ENCODE measurements at places on chromosomes 6 and 20.

GRCh38 chr20:48794360-48794759, 33.4 kb downstream of the PREX1 start:
- no peak for DNase-seq

DNA sequence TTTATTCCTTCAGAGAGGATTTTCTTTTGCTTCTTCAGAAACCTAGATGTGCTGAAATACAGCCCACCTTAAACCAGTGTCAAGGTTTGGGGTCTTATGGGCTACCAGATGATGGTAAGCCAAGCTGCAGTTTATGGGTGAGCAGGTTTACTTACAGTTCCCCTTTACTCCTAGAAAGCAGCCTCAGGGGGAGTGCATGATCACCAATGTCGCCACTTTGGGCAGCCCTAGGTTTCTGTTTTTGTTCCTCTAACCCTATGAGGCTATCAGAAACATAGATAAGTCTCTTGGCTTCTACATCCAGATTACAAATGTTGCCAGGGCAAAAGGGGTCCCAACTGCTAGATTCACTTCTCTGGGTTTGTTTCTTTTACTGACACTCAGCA, 67.2 kb downstream of the TRIM27 start:
- no peak for DNase-seq

GRCh38 chr6:8526624-8527023, 91.3 kb upstream of the SLC35B3 start:
- no peak for DNase-seq

- DNase-seq, result no peak
These were observed 62.3 kb downstream of the PAX1 start for GRCh38 chr20:21767739-21768223.

DNA sequence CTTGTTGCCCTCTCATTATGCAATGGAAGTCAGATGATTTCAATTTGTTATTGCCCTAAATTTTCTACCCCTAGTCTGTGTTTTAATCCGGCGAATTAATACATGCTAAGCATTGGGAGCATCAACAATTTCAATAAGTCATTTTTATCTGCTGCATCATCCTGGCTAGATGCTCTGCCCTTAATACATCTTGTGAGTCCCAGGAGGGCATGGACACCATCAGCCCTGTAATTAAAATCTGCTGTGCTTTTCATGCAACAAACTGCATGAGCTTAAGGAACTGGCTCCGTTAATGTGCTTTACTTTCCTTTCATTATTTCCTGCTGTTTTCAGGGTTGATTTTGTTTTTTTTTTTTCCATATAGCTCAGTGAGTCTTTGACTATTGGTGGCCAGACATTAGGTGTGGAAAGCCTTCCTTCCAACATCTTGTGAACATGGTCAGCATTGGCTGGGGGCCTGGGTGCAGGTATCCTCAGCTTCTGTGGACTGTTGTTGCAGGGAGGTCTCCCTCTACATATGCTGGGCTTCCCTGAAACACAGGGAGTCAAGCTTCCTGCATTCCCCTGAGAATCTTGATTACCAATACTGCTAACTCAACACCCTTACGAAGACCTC, 8.5 kb upstream of the PBOV1 start:
- DNase-seq, result no peak

DNA sequence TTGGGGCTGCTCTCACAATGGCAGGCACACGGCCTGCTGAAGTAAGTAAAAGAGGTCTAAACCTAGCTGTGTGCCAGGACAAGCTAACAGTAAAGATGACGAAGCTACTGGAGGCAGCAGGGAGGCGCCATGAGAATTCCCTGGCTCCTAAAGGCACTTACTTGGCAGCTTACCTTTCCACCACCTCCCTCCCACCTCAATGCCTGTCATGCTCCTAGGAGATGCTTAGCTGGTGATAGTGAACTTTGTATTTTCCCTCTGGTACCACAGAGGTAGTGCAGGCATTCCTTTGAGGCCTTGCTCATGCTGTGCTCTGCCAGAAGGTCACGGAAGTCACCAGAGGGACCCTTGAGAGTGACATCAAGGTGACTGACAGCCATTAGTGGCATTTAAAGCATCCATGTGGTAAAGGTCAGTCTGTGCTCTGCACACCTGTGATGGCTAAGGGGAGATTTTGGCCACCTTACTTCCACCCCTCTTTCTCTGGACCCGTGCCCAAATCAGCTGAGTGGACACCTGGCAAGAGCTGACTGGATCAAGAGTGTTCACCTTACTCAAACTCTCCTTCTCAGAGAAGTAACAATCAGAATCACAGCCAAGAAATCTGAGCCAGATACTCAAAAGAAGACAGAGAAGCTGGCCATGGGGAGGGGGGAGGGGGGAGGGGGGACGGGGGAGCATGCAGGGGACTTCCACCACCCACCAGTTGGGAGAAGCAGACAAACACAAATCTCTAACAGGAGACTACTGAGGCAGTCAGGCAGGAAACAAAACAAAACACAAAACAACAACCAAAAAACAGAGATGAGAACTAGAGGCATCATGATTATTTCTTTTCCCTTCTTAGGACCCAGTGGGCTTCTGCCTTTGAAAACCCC, 2.9 kb downstream of the FKBP1A start:
- no peak for DNase-seq

Data from RWPE1 (cell line).